ENCODE measurements at places on chromosomes 5 and 9. TPM values are rescaled to one million over a fixed set of nuclear protein-coding genes. Genes with fewer than 3 reads are reported as not detected.
A peak's percentile ranks its signal among the peaks of the same experiment; 100 is the strongest.

The SCGB3A2 gene
- polyA plus RNA-seq, result 9.3 TPM

DNA sequence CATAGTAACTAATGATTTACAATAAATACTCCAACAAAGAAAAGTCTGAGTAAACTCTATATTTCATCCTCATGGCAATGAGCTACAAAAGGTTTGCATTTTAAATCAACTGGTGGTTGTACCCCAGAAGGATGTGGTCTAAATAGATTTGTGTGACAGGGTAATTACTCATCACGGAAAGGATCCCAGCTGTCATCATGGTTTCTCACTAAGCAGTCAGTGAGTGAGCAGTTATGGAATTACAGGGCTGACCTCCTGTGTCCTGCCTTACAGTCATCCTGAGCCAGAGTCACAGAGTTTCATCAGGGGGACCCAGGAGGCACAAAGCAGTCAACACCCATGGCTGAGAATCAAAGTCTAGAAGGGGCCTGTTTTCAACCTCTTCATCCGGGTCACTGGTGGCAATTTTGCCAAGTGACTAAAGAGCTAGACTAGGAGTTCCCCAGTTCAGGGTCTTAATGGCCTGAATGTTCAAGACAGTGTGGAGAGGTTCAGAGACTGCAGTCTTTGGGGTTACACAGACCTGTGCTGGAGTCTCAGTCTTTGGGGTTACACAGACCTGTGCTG, 210.7 kb upstream of the SLC24A2 start:
- no peak overlapping the region for H3K27ac ChIP-seq
- no peaks in the 10 kb centered on the region for H3K36me3 ChIP-seq
- no peaks in the 10 kb centered on the region for H3K4me1 ChIP-seq
- no peaks in the 10 kb centered on the region for H3K27me3 ChIP-seq
- DNase-seq, result no peak

The TNFSF15 gene
- 0.07 TPM for polyA plus RNA-seq

- no peak for DNase-seq
- H3K27me3 ChIP-seq, result no peaks in the 10 kb centered on the region
- H3K4me1 ChIP-seq, result peaks cover 13% of the 10 kb centered on the region
- H3K27ac ChIP-seq, result no peak overlapping the region
- no peak overlapping the region for H3K4me3 ChIP-seq
- H3K36me3 ChIP-seq, result no peaks in the 10 kb centered on the region
These were observed 11.9 kb upstream of the LPCAT1 start for GRCh38 chr5:1535646-1536045.

GRCh38 chr9:93218161-93218560, 34.2 kb downstream of the WNK2 start:
- no peak overlapping the region for H3K27ac ChIP-seq
- DNase-seq, result no peak
- H3K27me3 ChIP-seq, result no peaks in the 10 kb centered on the region
- peaks cover 3% of the 10 kb centered on the region for H3K4me1 ChIP-seq
- H3K4me3 ChIP-seq, result no peak overlapping the region
- H3K36me3 ChIP-seq, result no peaks in the 10 kb centered on the region

The CDH9 gene
- polyA plus RNA-seq, result not detected

DNA sequence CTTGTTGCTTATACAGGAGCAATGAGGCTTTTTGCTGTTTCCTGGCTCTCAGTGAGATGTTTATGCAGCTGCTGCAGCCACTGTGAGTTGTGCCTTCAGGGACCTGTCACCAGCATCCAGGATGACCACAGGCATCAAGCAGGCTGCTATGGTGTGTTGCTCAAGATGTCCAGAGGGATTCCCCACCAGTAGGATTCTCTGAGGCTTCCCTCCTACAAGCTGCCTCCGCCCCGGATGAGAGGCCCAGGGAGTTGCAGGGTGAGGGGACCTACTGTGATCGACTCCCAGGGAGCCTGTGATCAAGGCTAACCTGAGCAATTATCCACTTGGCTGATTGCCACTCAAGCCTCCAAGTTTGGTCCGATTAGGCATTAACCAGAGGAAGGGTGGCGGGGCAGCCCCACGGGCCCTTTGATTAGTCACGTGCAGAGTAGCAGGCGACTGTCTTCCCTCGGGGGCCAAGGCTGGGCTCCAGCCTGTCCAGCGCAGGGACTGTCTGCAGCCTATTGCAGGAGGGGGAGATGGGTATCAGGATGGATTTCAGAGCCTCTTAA, 1.8 kb upstream of the FAT2 start:
- H3K4me3 ChIP-seq, result no peak overlapping the region
- no peaks in the 10 kb centered on the region for H3K36me3 ChIP-seq
- H3K4me1 ChIP-seq, result no peaks in the 10 kb centered on the region
- H3K27ac ChIP-seq, result no peak overlapping the region

DNA sequence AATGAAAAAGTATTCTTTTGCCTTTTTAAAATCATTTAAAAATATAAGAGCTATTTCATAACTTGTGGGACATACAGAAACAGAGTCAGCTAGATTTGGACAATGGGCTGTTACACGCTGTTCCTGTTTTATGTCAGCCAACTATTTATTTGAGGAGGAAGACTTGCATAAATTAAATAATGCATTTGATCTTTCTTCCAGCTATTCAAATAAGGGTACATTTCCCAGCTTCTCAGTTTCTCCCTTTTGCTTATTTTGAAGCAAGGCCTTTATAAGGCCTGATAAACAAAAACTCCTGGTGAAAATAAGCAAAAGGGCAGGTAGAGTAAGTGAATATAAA, 6.5 kb downstream of the STOM start:
- peak overlapping the region; percentile 28 for H3K4me3 ChIP-seq
- no peak for DNase-seq
- no peaks in the 10 kb centered on the region for H3K27me3 ChIP-seq

- H3K36me3 ChIP-seq, result peaks cover 75% of the 10 kb centered on the region
- H3K27ac ChIP-seq, result no peak overlapping the region
- H3K4me3 ChIP-seq, result no peak overlapping the region
- no peaks in the 10 kb centered on the region for H3K4me1 ChIP-seq
- H3K27me3 ChIP-seq, result no peaks in the 10 kb centered on the region
- no peak for DNase-seq
These were observed 21.1 kb downstream of the SAR1B start for GRCh38 chr5:134611515-134611914.

The LCN12 gene
- not detected for polyA plus RNA-seq

GRCh38 chr9:38333047-38333446, 59.5 kb upstream of the ALDH1B1 start:
- no peaks in the 10 kb centered on the region for H3K4me1 ChIP-seq
- H3K36me3 ChIP-seq, result no peaks in the 10 kb centered on the region

The ENTR1 gene
- 60.0 TPM for polyA plus RNA-seq

GRCh38 chr5:39057734-39058133, 16.5 kb downstream of the RICTOR start:
- H3K4me1 ChIP-seq, result peaks cover 8% of the 10 kb centered on the region
- no peaks in the 10 kb centered on the region for H3K27me3 ChIP-seq
- H3K27ac ChIP-seq, result no peak overlapping the region
- peaks cover 17% of the 10 kb centered on the region for H3K36me3 ChIP-seq
- H3K4me3 ChIP-seq, result peak overlapping the region; percentile 47

DNA sequence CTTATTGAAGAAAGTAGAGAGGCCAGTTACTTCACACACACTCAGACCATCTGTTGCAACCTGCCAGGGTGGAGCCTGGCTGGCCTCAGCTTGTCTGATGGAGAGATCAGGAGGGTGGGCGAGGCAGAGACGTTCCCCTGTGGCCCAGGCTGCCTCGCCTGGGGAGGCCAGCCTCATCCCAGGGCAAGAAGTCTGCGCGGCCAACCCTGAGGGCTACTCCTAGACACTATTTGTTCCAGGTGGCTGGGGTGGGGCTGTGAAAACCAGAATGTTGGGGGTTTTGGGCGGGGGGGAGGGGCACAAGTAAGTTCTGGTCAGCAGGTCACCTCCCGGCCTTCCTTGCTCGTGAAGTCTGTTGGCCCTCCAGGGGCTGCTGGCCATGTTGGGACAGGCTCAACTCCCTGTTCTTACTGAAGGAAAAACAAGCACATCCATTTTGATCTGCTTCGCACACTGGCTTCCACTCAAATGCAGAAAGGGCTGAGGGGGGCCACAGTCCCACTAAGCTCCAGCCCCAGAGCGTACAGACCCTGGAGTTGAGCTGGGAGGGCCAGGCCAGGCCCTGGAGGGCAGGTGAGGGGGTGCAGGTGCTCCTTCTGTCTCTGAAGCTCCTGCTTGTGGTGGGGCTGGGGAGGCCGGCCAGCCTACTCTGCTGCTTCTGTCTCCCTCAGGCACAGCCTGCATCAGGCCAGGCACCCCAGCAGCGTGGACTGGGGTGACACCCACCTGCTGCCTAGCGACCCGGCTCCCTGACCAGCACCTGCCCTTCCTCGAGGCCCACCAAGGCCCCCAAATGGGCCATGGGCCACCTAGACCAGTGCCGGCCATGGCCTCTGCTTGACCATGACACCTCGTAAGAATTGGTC, 46.6 kb downstream of the SECISBP2 start:
- H3K27ac ChIP-seq, result no peak overlapping the region
- H3K4me1 ChIP-seq, result no peaks in the 10 kb centered on the region
- H3K4me3 ChIP-seq, result no peak overlapping the region
- no peak for DNase-seq
- no peaks in the 10 kb centered on the region for H3K27me3 ChIP-seq

The C9orf153 gene
- polyA plus RNA-seq, result not detected

DNA sequence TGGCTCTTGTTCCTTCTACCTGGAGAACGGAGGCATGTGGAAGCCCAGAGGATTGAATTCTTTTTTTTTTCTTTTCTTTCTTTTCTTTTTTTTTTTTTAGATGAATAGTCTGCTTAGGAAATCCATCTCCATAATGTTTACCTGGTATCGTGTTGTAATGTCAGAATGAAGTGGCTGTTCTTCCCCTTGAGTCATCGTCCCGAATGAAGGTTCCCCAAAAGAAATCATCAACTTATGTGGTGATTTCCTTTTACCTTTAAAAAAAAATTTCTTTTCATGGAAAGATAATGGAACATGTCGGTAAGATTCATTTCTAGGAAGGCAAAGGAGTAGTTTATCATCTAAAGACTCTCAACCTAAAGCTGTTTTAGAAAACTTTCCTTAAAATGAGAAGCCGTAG, 59.7 kb downstream of the DOCK8 start:
- no peaks in the 10 kb centered on the region for H3K27me3 ChIP-seq
- H3K36me3 ChIP-seq, result peaks cover 30% of the 10 kb centered on the region
- DNase-seq, result no peak
- H3K4me1 ChIP-seq, result peaks cover 75% of the 10 kb centered on the region
- peak overlapping the region; percentile 71 for H3K4me3 ChIP-seq

DNA sequence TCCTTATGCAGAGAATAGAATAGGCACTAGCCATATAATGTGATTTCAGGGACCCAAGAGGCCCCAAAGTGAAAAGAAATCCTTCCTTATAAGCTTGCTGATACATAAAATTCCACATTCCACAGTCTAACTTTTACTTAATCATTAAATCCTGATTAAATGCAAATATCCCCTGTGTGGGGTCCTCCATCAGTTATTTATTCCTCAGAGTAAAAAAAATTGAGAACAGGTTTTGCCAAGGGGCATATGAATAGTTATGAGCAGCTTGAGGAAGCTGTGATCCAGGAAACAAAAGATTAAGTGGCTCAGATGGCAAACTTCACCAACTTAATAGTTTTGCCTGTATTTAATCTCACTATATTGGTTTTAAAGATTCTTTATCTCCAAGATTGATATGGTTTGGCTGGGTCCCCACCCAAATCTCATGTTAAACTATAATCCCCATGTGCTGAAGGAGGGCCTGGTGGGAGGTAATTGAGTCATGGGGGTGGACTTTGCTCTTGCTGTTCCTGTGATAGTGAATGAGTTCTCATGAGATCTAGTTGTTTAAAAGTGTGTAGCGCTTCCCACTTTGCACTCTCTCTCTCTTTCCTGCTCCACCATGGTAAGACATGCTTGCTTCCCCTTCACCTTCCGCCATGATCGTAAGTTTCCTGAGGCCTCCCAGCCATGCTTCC, 324.9 kb downstream of the NPR3 start:
- no peaks in the 10 kb centered on the region for H3K4me1 ChIP-seq
- no peaks in the 10 kb centered on the region for H3K27me3 ChIP-seq
- no peak overlapping the region for H3K4me3 ChIP-seq
- no peak overlapping the region for H3K27ac ChIP-seq
- H3K36me3 ChIP-seq, result no peaks in the 10 kb centered on the region

The NOXA1 gene
- polyA plus RNA-seq, result 12.8 TPM

- H3K27ac ChIP-seq, result no peak within 1 kb of the TSS
- DNase-seq, result no peak
- peaks cover 50% of the 10 kb centered on the region for H3K27me3 ChIP-seq
- H3K4me3 ChIP-seq, result peak within 1 kb of the TSS; percentile 41
These were observed at the start of gene MEGF10 for GRCh38 chr5:127290019-127290945. MEGF10 (plus strand) TSS chr5:127290796; CDS start chr5:127331309, 40,513 bp downstream.

- DNase-seq, result no peak
- peaks cover 9% of the 10 kb centered on the region for H3K4me1 ChIP-seq
- no peak overlapping the region for H3K27ac ChIP-seq
- no peak overlapping the region for H3K4me3 ChIP-seq
These were observed 67.1 kb upstream of the GGTA1 start for GRCh38 chr9:121566481-121567465.

DNA sequence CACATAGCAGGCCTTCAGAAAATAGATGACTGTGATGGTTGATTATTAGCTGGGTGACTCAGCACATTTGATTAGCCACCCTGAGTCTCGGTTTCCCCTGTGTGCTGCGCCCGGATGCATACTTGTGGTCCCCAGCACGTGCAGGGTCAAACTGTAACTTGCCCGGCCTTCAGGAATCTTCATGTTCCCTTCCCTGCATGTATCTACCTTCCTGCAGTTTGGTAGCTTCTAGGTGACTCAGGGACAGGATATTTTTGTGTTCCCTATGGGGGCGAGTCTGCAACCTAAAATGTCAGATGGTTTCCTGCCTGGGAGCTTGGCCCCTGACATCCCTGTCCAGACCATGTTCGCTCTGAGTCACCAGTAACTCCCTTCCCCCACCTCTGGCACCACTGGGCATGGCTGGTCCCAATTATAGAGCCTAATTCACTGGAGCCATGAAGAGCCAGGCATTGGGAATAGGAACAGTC, 13.2 kb downstream of the PTGS1 start:
- no peak overlapping the region for H3K27ac ChIP-seq
- DNase-seq, result no peak
- peaks cover 68% of the 10 kb centered on the region for H3K36me3 ChIP-seq
- H3K4me1 ChIP-seq, result peaks cover 1% of the 10 kb centered on the region

The PRUNE2 gene
- 1.8 TPM for polyA plus RNA-seq

The TRIM36 gene
- 2.3 TPM for polyA plus RNA-seq

The UGCG gene
- 7.9 TPM for polyA plus RNA-seq

DNA sequence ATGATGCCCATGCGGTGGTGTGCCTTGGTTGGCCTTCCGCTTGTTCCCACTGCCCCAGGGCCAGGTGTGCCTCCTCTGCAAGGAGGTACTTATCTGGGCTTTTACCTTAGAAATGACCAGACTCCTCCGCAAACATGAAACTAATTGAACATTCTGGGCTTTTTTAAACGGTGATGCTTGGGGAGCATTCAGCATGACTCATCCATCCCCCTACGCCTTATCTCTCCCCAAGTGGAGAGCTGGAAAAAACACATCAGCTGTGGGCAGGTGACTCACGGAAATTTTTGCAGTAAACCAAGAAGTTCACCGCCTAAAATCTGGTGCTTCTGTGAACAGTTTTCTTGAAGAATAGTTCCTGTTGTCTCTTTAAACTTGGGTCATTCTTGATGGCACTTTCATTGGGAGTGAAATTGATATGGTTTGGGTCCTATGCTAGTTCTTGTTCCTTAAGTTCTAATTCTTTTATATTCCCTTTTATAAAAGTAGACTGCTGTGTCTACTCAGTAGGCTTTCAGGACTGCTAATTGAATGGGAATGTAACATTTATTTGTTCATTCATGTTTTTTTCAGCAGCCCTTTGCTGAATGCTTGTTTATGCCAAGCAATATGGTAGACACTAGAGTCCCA, 39.6 kb downstream of the SFXN1 start:
- no peak overlapping the region for H3K4me3 ChIP-seq
- H3K27ac ChIP-seq, result no peak overlapping the region
- peaks cover 88% of the 10 kb centered on the region for H3K36me3 ChIP-seq
- no peaks in the 10 kb centered on the region for H3K27me3 ChIP-seq

The LSM11 gene
- polyA plus RNA-seq, result 0.41 TPM

The MAMDC2 gene
- polyA plus RNA-seq, result not detected
